ENCODE measurements at places on chromosomes 7 and 10.

- no peak for DNase-seq
Measured at GRCh38 chr10:10326116-10326515, 691.6 kb upstream of the CELF2 start.

DNA sequence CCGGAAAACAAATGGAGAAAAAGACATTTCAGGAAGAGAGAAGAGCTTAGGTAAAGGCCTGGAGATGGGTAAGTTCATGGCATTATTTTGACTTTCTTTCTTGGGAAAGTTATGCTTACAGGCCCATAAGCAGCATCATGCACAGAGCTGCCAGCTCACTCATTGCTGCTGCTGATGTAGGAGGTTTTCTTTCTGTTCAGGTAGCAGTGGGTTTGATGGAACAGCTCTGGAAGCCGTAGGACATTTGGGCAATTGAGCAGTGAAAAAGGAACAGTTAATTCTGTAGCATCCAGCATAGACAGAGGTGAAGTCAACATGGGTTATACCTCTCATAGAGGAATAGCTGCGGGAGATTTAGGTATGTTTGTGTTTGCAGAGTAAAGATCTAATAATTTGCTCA is 3.3 kb downstream of the CHN2 start:
- no peak for DNase-seq

- no peak for DNase-seq
Measured at GRCh38 chr7:94183289-94183749, 179.2 kb upstream of the BET1 start.

DNA sequence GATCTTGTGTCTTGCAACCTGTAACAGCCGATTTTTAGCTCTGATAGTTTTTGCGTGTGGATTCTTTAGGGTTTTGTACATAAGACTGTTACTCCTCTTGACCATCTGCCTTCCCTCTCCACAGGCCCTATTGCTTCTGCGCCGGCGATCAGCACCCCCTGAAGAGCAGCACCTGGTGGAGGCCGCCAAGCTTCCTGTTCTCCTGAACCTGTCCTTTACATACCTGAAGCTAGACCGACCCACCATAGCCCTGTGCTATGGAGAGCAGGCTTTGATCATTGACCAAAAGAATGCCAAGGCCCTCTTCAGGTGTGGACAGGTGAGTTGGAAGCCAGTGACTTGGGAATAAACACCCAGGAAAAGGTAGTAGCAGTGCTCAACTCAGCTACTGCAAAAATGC is 12.6 kb downstream of the FKBP6 start:
- no peak for DNase-seq

DNA sequence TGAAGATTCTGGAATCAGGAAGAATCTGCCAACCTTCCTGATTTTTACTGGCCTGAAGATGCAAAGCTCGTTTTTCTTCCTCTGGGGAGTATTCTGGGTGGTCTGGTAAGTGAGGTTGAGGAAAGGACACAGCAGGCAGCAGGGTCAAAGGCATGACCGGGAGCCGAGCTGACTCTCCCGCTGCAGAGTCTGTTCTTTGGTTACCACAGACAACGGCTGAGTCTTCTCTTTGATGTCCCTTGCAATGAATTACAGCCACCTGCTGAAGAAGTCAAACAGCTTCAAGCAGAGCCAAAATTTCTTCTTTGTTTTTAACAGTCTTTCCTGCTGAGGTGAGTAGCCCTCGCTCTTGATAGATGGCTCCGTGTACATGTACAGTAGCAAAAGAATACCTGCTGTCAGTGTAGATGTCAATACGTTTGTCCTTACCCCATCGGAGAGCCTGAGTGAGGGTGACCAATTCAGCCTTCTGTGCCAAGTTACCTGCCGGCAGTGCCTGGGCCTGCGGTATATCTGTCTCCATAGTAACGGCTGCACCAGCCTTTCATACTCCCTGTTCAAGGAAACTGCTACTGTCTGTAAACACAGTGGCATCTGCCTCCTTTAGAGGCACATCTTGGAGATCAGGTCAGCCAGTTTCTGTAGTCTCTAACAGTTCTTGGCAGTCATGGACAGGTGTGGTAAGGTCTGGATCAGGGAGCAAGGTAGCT is 76.4 kb downstream of the PRR15 start:
- no peak for DNase-seq

- no peak for DNase-seq
Measured at GRCh38 chr7:30027065-30027456, 559 bp upstream of the FKBP14 start.

DNA sequence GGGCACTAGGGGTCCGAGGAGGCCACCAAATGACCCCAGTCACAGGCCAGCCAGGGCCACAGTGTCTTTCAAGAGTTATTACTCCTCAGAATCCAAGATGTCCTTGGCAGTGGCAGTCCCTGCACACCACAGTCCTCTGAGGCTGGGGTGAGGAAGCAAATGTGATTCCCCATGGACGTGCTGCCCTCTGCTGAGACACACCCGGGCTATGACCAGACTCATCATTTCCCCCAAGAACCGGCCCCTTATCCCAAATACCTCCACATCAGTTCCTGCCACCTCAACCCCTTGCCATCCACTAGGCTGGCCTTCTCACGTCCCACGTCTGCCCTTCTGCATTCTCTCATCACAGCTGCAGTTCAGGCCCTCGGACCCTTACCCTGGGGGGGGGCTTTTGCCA is 5.0 kb downstream of the PRKAG2 start:
- DNase-seq, result no peak

DNA sequence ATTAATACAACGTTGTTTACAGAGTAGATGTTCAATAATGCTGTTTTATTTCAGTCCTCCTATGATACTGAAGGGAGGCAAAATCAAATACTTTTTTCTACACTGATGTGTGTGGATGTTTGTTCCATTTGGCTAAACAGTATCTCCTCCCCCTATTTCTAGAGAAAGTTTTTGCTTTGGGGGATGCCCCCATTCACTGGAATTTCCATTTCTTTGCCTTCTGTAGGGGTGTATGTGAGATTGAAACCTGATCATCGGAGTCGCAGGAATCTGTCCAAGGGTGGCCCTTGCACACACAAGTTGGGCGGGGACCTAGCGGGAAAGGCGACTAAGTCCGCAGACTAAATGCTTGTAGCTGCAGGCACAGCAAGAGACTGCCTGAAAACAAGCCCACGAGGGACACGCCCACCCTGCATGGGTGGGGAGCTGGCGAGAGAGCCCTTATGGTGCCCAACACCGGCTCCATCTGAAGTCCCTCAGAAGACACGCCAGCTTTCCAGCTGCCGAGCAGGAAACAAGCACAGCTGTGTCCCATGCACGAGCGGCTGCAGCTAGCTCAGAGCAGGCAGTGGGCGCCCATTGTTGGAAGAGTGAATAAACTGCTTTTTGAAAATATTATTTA is 58.0 kb downstream of the ESYT2 start:
- no peak for DNase-seq

- DNase-seq, result no peak
Measured at GRCh38 chr7:106064316-106064715, 47.8 kb downstream of the SYPL1 start.

DNA sequence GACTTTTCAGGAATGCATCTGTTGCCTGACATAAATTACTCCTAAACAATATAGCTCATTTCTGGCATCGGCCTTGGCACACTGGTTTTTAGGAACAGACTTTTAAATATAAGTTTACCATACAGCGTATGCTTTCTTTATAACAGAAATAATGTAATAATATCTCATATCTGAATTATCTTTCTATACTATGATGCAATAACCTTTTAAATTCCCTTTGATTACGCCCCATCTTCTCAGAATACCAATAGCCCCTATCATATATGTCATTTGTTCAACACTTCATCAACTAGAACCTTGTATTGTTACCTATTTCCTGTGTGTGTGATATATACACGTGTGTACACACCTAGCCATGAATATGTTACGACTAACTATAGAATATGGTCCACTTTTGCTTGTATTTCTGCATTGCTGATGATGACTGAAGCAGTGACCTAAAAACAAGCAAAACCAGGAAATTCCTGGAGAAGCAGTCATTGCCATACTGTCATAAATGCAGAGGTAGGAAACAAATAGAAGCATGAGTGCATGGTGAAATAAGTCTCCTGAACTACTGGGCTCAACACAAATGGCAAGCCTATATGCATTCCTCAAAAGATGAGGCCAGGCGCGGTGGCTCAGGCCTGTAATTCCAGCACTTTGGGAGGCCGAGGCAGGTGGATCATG is 618.4 kb upstream of the NRP1 start:
- no peak for DNase-seq

DNA sequence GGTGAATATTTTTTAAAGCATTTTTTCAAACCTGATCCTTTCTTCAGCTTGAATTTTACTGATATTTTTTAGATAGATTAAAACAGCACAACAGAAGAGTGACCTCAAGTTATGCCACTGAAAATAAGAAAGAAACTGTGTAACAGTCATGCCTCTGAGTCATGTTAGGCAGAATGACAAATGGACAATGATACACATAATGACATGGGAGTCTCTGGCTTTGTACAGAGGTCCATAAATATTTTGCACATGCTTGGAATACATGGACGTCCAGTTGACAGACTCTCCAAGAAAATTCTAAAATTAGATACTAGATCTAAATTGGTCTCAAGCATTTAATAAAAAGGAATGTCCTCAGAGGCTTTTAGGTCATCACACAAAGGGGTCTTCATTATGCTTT is 21.9 kb upstream of the SEMA3A start:
- no peak for DNase-seq

- DNase-seq, result no peak
Measured at GRCh38 chr10:114655671-114656070, 2.4 kb downstream of the ABLIM1 start.

DNA sequence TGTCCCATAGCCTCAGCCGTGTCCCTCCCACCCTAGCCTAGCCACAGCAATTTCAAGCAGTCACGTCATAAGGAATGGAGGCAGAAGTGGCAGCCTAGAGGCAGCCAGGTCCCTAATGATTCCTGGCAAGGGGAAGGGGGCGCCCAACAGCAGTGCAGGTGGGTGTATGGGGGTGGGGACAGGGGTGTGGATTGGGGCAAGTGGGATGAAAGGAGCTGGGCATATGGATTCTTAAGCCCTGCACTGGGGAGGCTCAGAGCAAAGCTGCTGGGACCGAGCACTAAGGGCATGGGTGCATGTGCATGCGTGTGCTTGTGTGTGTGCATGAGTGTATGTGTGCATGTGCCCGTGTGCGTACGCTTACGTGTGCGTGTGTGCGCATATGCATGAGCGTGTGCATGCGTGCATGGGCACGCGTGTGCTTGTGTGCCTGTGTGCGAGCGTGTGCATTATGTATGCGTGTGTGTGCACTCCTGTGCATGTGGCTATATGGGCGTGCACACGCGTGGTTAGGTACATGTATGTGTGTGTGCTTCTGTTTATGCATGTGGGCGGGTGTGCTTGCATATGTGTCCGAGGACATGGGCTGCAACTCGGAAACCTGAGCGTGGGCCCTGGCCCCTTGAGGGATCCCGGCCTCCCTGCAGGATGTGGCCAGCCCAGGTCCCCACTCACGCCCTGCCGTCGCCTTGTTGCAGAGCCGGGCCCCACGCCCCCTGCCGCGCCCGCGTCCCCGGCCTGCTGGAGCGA is 34.1 kb downstream of the SH2B2 start:
- DNase-seq, result no peak

- DNase-seq, result peak; percentile 23
Measured at GRCh38 chr7:50315739-50316671, 11.5 kb downstream of the IKZF1 start.

DNA sequence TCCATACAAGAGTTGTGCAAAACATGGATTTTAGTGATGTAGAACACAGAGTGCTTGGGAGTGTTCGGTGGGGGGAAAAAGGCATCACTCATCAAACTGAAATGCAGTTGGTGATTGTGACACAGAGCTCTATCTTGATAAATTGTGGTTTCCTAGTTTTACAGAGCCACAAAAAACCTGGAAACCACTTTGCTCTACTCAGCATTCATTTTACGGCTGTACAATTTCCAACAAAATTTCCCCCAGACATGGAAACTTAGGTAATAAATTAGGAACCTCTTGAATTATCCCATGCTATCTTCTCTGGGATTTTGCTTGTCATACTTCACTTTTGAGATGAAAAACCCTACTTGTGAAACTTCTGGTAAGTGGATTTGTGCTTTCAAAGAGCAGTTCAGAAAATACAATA is 614.9 kb upstream of the FZD8 start:
- DNase-seq, result no peak

- no peak for DNase-seq
Measured at GRCh38 chr7:2015251-2015871, 217.4 kb downstream of the MAD1L1 start.

GRCh38 chr10:9957351-9957750 is 1060.3 kb upstream of the CELF2 start:
- DNase-seq, result no peak

DNA sequence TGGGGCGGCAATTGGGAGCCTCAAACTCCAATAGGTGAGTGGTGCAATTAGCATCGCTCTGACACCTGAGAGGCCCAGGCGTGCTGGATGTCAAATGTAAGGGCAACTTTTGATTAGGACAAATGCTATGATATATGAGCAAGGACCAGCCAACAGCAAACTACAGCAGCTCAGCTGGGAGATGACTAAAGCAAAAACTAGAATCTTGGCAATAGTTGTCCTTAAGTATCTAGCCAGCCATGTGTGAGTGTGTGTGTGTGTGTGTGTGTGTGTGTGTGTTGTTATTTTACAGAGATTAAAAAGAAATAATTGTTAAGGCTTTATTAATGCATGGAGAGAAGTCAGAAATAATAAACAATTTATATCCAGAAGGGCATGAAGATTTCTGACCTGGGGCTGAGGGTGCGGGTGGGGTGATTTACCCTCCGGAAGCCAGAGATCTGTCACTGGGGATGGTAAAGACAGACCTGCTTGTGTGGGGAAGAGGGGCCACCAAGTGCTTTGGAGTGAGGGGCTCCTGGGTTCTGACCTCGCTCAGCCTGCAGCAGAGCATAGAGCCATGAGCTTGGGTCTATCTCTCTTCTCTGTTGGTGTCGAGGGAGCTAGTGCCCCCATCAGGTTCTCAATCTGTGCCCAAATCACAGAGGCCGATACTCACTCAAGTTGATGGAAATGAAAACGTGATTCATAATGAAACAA is 77.3 kb downstream of the EMX2 start:
- DNase-seq, result no peak

- DNase-seq, result peak; percentile 12
Measured at GRCh38 chr10:74292871-74293427, 141.9 kb downstream of the ADK start.

GRCh38 chr7:50273870-50274269 is 30.6 kb upstream of the IKZF1 start:
- DNase-seq, result no peak

DNA sequence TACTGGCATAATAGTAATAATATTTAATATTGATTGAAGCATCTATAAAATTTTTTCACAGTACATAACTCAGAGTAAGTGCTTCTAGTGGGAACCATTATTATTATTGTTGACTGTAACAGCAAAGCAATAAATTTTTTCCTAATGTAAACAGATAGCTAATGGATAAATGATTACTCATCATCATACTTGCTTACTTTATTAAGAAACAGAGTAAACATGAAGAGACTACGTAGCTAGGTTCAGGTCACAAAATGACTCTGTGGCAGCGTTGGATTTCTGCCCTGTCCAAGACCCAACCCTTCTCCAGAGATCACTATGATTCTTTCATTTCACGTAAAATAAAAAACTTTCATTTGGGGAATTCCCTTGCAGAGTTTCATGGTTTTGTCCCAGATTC is 8.3 kb upstream of the ABCB5 start:
- DNase-seq, result no peak
